Hepatocyte (in vitro differentiated cells): ENCODE measurements at places on chromosomes 7 and 10. TPM values are rescaled to one million over a fixed set of nuclear protein-coding genes. Genes with fewer than 3 reads are reported as not detected.

DNA sequence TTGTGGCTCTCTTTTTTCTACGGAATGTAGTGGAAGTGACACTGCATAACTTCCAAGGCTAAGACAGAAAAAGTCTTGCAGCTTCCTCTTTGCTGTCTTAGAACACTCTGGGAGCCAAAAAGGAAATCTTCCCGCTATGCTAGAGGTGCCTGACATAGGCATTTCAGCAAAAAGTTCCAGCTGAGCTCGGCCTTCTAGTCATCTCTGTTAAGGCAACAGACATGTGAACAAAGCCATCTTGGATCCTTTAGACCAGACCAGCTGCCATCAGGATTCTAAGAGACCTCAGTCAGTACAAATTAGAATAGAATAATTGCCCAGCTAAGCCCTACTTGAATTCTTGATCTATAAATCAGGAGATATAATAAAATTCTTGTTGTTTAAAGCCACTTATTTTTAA lies 16.3 kb upstream of the COL1A2 start:
- no peak for DNase-seq

GRCh38 chr7:131529617-131530016 lies 26.8 kb downstream of the PODXL start:
- DNase-seq: no peak

Gene CREB5
- total RNA-seq: 12.2 and 27.9 TPM in 2 replicates

DNA sequence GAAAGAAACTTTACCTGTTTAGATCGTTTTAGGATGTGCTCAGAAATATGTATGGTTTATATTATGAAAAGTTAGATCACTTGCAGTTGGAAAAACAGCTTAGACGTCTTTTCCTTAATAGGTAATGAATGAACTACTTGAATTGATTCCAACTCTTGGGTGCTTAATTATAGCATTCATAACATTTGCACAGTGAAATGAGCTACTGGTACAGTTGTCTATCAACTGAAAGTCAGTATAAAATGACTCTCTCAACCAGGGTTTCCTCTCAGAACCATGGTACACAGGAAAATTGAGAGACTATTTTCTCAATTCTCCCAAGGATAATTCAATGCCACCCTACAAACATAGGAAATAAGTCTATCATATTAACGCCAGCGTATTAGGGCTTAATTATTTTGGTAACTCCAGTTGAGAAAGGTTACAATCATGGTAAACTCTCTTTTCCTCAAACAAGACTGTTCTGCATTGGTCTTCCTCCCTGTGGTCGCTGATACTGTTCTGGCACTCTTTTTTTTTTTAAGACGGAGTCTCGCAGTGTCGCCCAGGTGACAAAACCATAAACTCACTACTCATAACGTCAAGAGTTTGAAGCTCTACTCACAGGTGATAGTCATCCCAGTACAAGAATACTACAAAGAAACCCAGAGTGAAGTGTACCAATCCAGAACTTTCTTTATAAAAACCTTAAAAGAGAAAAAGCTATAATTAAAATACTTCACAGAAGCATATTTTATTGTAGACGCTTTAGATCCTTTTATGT lies 2.0 kb downstream of the ANLN start:
- no peak for DNase-seq

Gene GPR146
- 5.2 and 6.5 TPM in 2 replicates for total RNA-seq

DNA sequence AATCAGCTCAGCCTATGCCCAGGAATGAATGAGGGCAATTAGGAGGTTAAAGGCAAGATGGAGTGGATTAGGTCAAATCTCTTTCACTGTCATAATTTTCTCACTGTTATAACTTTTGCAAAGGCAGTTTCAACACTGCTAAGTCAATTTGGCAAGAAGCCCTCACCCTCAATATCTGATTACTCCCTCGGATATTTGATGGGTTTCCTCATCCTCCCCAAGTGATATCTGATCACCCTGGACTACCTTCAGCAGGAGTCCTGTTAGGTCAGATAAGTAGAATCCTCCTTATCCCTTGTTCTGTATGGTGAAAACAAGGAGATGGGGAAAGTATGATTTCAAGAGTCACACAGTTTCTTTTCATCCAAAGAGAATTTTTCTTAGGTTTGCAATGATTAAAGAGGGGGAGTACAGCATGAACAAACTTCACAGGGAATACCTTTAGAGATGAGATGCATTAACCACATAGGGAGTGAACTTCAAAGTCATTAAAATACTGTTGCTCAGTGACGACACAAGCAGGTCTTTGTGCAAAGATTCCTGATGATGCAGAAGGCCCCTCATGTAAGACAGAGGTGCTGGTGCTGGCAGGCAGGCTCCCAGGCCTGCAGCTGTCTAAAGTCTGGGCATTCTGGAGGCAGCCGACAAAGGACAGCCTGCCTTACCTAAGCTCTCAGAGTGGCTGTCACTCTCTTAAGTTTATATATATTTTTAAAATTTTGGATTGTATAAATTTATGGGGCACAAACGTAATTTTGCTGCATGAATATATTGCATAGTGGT lies 75.4 kb upstream of the POM121L12 start:
- no peak for DNase-seq

- no peak for DNase-seq
Measured at GRCh38 chr7:42198296-42198695, 38.7 kb downstream of the GLI3 start.

DNA sequence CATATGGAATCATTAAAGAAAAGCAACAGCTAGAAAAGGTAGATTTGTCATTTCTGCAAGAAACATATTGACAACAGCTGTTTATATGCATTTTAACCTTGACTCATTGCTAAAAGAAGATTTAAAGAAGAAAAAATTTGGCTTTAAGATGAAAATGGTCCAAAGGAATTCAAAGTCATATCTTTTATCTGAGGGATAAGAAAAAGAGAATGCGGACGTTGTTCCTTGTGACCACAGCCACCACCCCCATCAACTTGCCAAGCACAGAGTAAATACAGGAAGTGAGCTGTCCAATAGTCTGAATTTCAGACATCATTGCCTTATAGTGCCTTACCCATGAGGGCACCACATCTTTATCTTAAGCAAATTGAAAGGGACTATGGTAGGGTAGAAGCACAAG lies 7.3 kb upstream of the CRPPA start:
- DNase-seq: no peak

- DNase-seq: no peak
Measured at GRCh38 chr10:67518756-67519155, 177.2 kb downstream of the CTNNA3 start.

DNA sequence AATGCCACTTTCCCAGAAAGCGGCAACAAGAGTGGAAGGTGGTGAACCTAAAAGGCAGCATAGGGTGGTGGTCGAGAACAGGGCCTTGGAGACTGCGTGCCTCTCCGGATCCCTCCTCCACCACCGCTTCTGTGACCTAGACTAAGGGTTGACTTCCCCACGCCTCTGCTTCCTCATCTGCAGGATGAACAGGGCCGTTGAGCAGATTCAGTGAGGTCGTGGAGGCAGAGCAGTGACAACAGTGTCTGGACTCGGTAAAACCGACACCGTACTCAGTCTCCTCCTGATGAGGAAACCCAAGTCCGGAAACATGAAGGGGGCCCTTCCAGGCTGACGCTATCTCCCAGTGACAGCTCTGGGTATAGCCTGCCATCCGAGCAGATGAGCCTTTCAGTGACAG lies 162.6 kb downstream of the CELF2 start:
- no peak for DNase-seq

GRCh38 chr7:117975476-117975875 lies 102.2 kb upstream of the CTTNBP2 start:
- no peak for DNase-seq

DNA sequence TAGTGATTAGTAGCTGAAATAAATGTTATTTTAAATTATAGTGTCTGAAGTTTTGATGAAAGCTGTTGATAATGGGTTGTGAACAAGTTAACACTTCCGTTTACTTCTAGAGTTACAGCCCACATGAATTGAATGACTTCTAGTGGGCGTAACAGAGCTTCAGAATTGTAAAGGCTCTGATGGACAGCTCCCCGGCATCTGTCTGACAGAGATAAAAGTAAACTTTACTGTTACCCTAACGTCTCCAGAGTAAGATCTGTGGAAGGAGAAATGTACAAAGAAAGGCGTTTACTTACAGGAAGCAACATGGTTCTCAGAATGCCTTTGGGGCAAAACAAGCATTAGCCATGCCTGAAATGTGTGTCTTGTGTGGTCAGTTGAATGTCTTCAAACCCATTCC lies 124.4 kb downstream of the ADARB2 start:
- DNase-seq: no peak

DNA sequence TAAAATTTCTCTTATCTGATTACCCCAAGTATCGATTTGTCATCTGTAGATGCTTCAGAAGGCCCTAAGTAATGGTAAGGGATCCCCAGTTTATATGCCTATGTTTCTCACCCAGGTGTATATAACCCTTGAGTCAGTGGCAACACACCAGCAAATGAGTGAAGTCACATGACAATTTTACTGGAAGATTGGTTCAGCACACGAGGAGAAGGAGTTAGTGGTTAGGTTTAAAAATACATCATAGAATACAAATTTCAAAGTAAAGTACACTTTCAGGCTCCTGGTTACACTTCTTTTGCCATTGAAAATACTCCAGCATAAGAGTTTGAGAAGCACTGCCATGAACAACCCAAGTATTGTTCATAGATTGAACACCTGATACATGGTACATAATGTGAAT lies 29.7 kb upstream of the CAPZA2 start:
- no peak for DNase-seq

DNA sequence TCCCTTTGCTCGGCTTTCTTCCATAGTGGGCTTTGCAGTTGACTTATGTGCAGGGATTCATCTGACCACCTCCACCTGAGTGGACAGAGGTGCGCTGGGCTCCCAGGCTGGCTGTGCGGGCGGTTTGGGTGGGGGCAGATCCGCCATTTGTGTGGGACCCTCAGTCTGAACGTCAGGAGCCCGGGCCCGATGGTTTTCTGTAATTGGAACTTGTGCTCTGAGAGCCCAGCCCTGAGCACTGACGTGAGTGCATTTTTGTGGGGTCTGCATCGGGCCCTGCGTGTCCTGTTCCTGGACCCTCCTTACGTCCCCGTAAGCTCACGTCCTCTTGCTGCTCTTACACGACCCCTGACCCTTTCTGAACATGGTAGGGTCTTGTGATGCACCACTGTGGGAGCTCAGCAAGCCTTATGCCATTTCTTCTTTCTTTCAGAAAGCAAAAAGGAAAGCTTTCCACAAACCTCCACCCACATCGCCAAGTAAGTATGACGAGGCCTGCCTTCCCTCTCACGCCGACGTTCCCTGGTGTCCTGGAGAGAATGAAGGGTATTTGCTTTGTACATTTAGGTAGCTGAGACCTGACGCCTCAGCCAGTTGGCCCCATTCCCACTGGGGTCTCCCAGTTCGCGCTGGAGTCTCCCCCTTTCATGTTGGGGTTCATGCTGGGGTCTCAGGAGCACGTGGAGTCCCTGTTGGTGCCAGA lies 9.9 kb downstream of the IQCE start:
- DNase-seq: no peak

GRCh38 chr10:49568235-49568634 lies 29.3 kb upstream of the ERCC6 start:
- no peak for DNase-seq

DNA sequence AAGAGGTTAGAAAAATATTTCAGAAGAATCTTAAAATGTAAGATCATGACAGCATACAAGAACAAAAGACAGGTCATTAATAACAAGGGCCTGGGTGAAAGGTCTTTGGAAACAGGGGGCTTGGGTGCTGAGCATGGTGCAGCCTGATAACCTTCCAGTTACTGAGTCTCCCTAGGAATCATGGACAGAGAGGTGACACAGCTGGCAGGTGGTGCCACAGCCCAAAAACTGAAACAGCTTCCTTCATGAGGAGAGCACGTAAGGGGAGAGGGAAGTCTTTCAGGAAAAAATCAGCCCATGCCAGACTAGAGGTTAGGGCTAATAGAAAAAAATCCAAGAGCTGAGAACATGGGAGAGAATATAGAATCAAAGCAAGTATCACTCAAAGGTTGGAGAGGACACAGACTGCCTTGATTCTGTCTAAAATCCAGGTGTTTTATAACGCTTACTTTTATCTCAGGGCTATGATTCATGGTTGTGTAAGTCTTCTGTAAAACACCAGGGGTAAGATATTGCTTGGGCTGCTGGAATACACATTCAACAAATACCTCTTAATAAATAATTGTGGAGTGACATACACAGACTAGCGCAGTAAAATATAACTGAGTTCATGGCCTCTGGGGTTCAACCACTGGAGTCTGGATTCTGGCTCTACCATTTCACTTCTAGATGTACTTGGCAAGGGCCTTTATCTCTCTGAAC lies 88.1 kb downstream of the SEMA3C start:
- DNase-seq: peak; percentile 14

DNA sequence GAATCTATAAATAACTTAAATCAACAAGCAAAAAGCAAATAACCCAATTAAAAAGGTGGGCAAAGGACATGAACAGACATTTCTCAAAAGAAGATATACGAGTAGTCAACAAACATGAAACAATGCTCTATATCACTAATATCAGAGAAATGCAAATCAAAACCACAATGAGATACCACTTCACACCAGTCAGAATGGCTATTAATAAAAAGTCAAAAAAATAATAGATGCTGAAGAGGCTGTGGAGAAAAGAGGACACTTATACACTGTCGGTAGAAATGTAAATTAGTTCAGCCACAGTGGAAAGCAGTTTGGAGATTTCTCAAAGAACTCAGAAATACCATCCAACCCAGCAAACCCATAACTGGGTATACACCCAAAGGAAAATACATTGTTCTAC lies 70.6 kb downstream of the CTTNBP2 start:
- DNase-seq: no peak

Gene CALHM3
- total RNA-seq: not detected in 2 replicates

DNA sequence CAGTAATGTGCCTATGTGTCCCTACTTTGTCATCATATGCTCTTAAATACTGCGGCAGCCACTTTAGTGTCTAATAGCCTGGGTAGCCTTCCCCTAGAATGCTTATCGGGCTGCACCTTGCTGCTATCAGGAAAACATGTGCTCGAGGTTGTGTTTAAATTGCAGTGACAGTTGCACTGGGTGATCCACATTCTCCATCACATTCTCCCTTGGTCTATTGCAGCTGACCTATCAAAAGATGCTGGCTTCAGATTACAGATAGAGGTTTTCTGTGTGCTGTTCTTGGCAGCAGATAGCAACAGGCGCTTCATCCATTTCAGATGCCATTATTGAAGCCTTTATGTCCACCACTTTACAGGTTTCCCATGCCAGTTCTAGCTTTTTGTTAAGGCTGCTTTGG lies 130.1 kb upstream of the MDFIC start:
- DNase-seq: no peak
